ENCODE measurements at places on chromosomes 3 and 15.

- DNase-seq: no peak
Measured at GRCh38 chr3:185115371-185115770, 37.5 kb downstream of the C3orf70 start.

DNA sequence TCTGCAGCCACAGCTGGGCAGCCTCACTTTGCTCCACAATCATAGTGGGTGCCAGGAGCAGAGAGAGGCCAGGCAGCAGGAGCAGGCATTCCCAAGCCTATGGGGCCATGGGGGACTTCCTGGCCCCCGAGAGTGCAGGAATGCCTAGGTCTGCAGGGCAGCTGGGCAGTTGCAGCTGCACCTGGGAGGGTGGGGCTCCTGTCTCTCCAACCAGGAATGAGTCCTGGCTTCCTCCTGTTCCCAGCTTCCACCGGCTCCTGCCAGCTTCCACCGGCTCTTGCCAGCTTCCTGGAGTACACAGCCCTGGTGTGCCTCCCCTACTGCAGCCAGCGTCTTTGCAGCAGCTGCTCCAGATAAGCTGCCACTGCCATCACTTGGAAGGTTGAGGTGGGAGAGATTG is 86.3 kb upstream of the CDV3 start:
- no peak for DNase-seq

DNA sequence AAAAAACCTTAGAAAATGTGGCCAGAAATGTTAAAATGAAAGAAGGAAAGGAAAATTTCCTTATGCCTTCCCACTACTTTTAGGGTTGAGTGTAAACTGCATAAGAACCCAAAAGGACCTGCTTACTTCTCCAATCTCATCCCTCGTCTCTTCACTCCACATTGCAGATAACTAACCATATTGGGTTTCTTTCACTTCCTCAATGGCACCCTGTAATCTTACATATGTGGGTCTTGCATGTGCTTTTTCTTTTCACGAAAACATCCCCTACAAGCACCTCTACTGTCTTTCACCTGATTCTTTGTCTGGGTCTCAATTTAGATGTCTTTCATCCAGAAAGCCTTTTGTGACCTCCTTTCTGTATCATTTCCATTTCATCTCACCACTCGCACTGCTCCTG is 23.1 kb downstream of the EOMES start:
- no peak for DNase-seq

- DNase-seq: no peak
Measured at GRCh38 chr3:165211721-165212120, 15.5 kb upstream of the SLITRK3 start.

GRCh38 chr3:160400702-160401150 is 1.3 kb downstream of the SMC4 start:
- DNase-seq: no peak

GRCh38 chr3:9746330-9746729 is 3.4 kb upstream of the OGG1 start:
- DNase-seq: no peak

- no peak for DNase-seq
Measured at GRCh38 chr3:47370887-47371697, 9.7 kb upstream of the PTPN23 start.

DNA sequence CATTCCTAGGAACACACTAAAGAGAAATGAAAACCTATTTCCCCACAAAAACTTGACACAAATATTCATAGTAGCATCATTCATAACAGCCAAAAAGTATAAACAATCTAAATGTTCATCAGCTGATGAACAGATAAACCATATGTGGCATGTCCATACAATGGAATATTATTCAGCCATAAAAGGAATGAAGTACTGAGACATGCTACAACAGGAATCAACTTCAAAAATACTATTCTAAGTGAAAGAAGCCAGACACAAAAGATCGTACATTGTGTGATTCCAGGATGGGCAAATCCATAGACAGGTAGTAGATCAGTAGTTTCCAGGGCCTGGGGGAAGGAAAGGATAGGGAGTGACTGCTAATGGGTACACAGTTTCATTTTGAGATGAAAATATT is 118.0 kb downstream of the GSK3B start:
- no peak for DNase-seq

- DNase-seq: peak; percentile 44
Measured at GRCh38 chr15:99123713-99124451, 19.0 kb downstream of the SYNM start.

DNA sequence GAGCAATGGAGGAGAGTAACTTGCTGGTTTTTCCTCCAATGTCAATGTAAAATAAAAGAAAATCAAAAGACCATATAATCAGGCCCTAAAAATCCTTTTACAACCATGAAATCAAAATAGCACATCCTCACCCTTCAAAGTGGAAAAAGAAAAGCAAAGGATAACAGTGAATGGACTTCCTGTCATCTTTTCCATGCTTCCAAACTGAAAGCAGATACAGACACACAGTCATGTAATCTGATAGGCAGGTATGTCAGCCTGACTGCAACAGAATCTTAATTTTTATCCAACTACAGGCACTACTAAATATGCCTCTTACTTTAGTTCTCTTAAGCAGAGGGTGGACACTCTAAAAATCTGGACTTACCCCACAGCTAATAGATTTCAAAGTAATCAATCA is 27.8 kb upstream of the IGDCC4 start:
- DNase-seq: no peak

DNA sequence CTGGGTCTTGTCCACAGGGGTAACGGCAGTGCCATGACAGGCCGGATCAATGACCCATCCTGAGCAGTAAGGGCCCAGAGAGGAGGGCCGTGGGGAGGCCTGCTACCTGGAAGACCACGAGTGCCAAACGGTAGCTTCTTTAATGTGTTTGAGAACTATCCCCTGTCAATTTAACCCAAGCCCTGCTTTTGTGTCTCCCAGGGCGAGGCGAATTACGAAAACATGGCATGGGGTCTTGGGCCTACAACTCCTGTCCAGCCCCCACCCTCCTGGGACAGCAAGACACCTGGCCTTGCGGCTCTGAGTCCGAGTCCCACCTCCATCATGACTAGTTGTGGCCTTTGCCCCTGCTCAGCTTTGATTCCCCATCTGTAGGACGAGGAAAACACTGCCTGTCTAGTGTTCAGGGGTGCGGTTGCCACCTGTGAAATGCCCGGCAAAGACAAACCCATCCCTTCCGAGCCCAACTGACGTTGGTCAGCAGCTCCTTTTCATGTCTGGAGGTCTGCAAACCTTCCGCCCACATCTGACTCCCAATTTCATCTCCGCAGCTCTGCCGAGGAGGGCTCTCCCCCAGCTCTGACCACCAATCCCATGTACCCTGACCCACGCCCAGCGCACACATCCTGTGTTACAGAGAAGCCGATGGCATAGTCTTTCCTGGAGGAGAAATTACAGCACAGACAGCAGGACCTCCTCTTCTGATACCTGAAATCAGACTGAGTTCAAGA is 28.9 kb upstream of the SNRPA1 start:
- no peak for DNase-seq

DNA sequence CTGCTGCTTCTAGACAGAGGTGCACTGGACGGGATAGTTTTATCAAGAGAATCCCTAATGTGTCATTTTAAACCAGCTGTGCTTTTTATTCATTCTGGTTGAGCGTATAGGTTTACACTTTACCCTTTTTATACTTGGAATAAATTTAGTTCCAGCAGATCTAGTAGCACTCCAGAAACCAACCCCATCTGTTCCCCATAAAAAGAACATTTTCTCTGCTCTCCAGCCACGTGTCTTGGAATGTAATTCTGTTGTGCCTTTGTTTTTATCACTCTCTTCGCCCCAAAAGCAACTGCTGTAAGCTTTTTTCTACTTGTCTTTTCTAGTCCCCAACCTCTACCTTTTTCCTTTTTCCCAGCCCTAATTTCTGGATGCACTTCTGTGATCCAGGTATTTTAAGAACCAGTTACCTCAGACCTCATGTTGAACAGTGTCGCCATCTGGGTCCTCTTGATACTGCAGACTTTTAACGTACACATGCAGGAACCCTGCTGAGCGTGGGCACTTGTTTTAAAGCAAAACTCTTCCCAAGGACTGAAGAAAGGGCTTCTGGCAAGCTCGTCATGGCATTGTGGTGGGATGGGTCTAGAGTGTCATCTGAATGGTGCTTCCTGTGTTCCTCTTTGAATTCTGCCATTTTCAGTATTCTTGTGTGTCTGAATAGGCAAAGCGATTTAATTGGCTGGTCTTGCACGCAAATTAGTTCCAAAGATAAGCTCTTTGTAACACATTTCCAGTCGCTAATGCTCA is 5.7 kb upstream of the EXOG start:
- no peak for DNase-seq

- no peak for DNase-seq
Measured at GRCh38 chr15:95709959-95710695, 620.4 kb upstream of the NR2F2 start.

GRCh38 chr3:81823882-81824395 is 62.5 kb upstream of the GBE1 start:
- no peak for DNase-seq

DNA sequence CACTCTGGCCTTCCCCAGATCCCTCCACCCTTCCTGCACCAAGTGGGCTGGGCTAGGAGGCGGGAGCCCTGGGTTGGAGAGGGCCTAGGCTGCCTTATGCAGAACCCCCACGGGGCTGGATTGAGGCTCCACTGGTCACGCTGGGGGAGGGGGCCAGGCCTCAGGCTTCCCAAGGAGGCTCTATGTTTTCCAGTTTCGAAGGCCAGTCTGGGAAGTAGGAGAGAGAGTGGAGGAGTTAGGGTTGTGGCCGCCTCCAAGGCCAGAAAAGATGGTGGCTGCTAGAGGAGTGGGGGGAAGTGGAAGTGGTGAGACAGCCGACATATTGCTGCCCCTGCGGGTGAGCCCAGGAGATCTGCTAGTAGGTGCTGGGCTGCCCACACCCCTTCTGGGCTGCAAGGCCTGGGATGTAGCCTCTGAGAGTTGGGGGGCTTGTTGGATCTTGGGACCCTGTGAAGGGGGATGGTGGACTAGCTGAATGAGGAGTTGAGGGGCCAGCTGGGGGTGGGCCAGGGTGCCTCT is 1.2 kb downstream of the GNAI2 start:
- DNase-seq: no peak
